Glutamatergic neuron (in vitro differentiated cells): ENCODE measurements at places on chromosomes 5 and 9. TPM values are rescaled to one million over a fixed set of nuclear protein-coding genes. Genes with fewer than 3 reads are reported as not detected.

- no peak for DNase-seq
- no peak overlapping the region for H3K4me3 ChIP-seq
- H3K4me1 ChIP-seq: peaks cover 5% of the 10 kb centered on the region
- H3K27ac ChIP-seq: no peak overlapping the region
Measured at GRCh38 chr9:137415451-137415850, 7.5 kb downstream of the EXD3 start.

- no peak for DNase-seq
- H3K27ac ChIP-seq: no peak overlapping the region
- H3K27me3 ChIP-seq: no peaks in the 10 kb centered on the region
Measured at GRCh38 chr9:112325127-112325526, 8.3 kb downstream of the PTBP3 start.

GRCh38 chr9:129698254-129698757 lies 32.9 kb downstream of the PRRX2 start:
- peaks cover 4% of the 10 kb centered on the region for H3K27me3 ChIP-seq
- DNase-seq: no peak
- peaks cover 2% of the 10 kb centered on the region for H3K4me1 ChIP-seq
- H3K4me3 ChIP-seq: no peak overlapping the region

- no peak overlapping the region for H3K27ac ChIP-seq
- H3K4me3 ChIP-seq: no peak overlapping the region
- H3K36me3 ChIP-seq: no peaks in the 10 kb centered on the region
Measured at GRCh38 chr5:158606233-158606632, 493.5 kb downstream of the EBF1 start.

DNA sequence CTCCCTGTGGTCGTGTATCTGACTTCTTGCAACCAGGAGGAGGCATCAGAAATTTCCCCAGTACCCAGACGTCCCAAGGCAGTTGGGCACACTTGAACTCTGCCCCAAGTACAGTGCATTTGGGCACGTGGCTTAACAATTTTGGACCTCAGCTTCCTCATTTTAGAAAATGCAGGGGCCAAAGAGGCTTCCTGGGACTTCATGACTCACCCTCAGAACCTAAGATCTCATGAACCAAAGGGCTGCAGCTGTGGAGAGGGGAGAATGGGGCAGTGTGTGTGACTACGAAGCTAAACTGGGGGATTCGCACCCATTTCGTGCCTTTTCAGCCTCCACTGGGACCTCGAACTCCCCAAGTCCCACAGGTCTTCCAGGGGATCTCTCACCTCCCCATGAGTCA lies 59.2 kb downstream of the SYK start:
- H3K27me3 ChIP-seq: no peaks in the 10 kb centered on the region
- no peak for DNase-seq
- H3K36me3 ChIP-seq: no peaks in the 10 kb centered on the region
- peaks cover 19% of the 10 kb centered on the region for H3K4me1 ChIP-seq
- H3K27ac ChIP-seq: no peak overlapping the region

GRCh38 chr5:54455413-54456157 lies at the start of gene HSPB3:
TSS of gene HSPB3 (plus strand) at chr5:54455699. CDS start at chr5:54455790, 91 bp downstream.
- no peak within 1 kb of the TSS for H3K4me3 ChIP-seq
- H3K4me1 ChIP-seq: peaks cover 6% of the 10 kb centered on the region
- H3K27ac ChIP-seq: no peak within 1 kb of the TSS
- H3K36me3 ChIP-seq: no peaks in the 10 kb centered on the region
- H3K27me3 ChIP-seq: no peaks in the 10 kb centered on the region

DNA sequence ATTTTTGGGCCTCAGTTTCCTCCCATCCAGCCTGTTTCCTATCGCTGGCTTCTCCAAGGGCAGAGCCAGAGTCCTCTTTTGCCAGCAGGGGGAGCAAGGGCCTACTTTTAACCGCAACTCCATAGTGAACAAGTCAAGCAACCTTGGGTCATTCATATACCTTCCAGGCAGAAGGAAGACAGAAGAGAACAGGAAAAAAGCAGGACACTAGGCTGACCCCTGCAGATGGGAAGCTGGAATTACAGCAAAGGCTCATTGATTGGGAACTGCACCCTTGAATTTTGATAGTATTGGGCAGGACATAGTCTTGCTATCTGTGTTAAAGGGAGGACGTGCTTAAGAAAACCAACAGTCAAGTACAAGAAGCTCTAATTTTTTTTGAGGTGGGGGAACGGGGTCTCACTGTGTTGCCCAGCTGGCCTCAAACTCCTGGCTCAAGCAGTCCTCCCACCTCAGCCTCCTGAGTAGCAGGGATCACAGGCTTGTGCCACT lies 30.1 kb downstream of the QRFP start:
- H3K27me3 ChIP-seq: peaks cover 4% of the 10 kb centered on the region
- H3K4me1 ChIP-seq: peaks cover 25% of the 10 kb centered on the region
- no peak overlapping the region for H3K4me3 ChIP-seq
- DNase-seq: peak; percentile 85
- H3K27ac ChIP-seq: peak overlapping the region; percentile 60

GRCh38 chr5:141330299-141331080 lies at the start of gene PCDHGA1:
TSS of gene PCDHGA1 (plus strand) at chr5:141330514.
- no peak within 1 kb of the TSS for H3K4me3 ChIP-seq
- DNase-seq: no peak
- no peaks in the 10 kb centered on the region for H3K4me1 ChIP-seq

DNA sequence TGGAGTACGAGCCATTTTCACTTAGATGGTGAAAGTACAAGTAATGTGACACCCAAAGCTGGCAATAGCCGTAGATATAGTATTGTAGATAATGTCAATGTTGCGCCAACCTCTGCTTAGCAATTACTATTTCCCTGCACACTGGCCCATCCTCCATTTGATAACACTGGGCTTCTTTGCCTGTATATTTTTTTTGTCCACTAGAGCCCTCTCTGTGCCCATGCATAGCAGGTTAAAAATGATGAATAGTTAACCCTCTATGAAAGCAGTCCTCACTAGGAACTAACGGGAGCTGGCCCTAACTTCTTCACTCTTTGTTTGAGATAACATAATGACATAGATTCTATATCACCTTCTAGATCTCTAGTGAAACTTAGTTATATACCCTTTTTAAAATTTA lies 416.8 kb downstream of the TUSC1 start:
- H3K27me3 ChIP-seq: peaks cover 1% of the 10 kb centered on the region
- H3K4me3 ChIP-seq: no peak overlapping the region
- H3K27ac ChIP-seq: no peak overlapping the region
- H3K36me3 ChIP-seq: no peaks in the 10 kb centered on the region
- no peaks in the 10 kb centered on the region for H3K4me1 ChIP-seq

DNA sequence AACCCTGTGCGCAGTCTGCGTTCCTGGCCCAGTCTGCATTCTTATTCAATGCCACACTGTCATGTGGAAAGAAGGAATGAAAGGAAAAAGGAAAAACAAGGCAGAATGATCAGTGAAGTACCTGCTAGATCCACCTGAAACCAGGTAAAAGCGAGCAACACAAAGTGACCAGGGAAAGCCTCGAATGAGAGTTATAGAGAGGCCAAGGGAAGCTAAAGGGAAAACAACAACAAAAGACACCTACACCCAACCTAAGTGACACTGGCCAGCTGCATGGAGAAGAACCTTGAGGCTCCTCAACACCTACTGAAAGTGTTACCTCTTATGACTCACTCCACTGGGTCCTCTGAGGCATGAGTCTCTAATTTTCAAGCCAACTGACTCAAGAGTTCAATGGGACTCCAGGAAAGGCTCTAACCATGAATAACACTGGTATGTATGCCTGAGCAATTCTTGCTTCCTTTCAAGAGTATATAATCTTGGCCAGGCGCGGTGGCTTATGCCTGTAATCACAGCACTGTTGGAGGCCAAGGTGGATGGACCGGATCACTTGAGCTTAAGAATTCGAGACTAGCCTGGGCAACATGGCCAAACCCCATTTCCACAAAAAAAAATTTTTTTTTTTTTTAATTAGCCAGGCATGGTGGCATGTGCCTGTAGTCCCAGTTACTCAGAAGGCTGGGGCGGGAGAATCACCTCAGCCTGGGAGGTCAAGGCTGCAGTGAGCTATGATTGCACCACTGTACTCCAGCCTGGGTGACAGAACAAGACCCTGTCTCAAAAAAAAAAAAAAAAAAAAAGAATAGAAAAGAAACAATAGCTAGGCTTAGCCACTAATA lies 29.0 kb downstream of the MTMR12 start:
- no peak overlapping the region for H3K27ac ChIP-seq
- peaks cover 5% of the 10 kb centered on the region for H3K36me3 ChIP-seq
- peaks cover 2% of the 10 kb centered on the region for H3K27me3 ChIP-seq
- H3K4me1 ChIP-seq: peaks cover 10% of the 10 kb centered on the region

DNA sequence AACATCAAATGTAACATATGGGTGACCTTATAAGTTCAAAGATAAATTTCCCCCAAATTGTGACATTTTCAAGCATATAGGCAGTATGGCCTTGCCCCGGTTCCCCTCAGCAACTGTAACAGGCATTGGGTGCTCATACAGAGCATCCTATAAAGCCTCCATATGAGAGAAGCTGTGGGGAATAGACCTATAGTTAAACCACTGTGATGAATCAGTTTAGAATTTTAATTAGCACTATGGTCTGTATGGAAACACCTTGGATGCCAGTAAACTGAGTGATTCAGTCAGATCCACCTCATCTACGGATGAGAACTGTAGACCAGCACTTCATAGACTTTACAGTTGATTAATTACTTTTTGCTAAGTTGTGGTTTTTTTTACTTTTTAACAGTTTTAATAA lies 79.4 kb downstream of the ERCC6L2 start:
- peaks cover 1% of the 10 kb centered on the region for H3K27me3 ChIP-seq
- H3K36me3 ChIP-seq: peaks cover 22% of the 10 kb centered on the region
- no peak for DNase-seq
- no peak overlapping the region for H3K27ac ChIP-seq
- H3K4me1 ChIP-seq: no peaks in the 10 kb centered on the region

DNA sequence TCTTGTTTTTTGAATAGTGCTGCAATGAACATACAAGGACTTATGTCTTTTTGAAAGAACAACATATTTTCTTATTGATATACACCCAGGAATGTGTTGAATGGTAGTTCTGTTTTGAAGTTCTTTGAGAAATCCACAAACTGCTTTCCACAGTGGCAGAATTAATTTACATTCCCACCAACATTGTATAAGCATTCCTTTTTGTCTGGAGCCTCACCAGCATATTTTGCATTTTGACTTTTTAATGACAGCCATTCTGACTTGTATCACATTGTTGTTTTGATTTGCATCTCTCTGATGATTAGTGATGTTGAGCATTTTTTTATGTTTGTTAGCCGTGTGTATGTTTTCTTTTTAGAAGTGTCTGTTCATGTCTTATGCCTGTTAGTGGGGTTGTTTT lies 524.9 kb downstream of the SEMA5A start:
- peaks cover 7% of the 10 kb centered on the region for H3K36me3 ChIP-seq
- peaks cover 4% of the 10 kb centered on the region for H3K4me1 ChIP-seq
- no peak for DNase-seq
- H3K27ac ChIP-seq: no peak overlapping the region
- no peak overlapping the region for H3K4me3 ChIP-seq
- H3K27me3 ChIP-seq: peaks cover 2% of the 10 kb centered on the region

The HTR4 gene
- not detected for total RNA-seq

The TXNDC8 gene
- total RNA-seq: not detected

The CNTNAP3 gene
- total RNA-seq: 12.6 TPM

The IFNA21 gene
- not detected for total RNA-seq

The PCDHB8 gene
- total RNA-seq: 19.8 TPM

The ADAMTS19 gene
- total RNA-seq: 22.1 TPM

The SH3PXD2B gene
- 96.8 TPM for total RNA-seq

The SOHLH1 gene
- not detected for total RNA-seq

The TAF11L10 gene
- total RNA-seq: 0.83 TPM
